ENCODE measurements at places on chromosomes 1 and 21.

- no peak for DNase-seq
Measured at GRCh38 chr1:115526900-115527299, 114.9 kb upstream of the VANGL1 start.

DNA sequence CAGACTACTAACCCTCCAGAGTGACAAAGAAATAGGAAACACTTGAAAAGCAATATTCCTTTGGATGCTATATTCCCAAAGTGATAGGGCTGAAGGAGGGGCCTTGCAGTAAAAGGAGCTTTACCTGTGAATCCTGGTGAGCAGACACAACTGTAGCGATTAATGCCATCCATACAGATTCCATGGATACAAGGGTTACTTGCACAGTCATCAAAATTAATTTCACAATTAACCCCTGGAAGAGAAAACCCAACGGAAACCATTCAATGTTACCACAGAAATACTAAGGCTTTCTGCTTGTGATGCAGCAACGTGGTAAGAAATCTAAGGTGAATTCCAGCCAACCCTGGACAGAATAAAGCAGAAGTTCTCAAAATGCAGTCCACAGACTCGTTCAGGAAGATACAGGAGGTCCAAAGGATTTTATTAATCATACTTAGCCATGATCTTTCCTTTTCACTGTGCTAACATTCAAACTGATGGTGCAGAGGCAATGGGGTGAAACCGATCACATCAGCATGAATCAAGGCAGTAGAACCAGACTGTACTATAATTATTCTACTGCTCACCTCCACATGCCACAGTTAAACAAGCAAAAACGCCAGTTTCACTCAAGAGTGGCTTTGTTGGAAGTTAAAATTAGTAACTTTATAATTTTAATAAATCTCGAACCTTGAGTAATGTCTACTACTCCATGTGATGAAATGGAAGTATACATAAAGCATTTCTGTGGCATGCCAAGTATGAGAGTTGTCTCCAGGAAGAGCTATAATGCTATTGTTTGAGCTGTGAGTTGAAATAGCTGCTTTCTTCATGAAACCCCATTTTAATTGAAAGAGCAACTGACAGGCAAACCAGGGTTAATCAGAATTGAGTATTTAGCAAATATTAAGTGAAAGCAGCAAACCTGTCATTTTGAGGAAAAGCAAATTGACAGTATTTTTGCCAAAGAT, 63.2 kb upstream of the ADAM30 start:
- no peak for DNase-seq

- DNase-seq: no peak
Measured at GRCh38 chr1:30801771-30802198, 44.2 kb upstream of the LAPTM5 start.

DNA sequence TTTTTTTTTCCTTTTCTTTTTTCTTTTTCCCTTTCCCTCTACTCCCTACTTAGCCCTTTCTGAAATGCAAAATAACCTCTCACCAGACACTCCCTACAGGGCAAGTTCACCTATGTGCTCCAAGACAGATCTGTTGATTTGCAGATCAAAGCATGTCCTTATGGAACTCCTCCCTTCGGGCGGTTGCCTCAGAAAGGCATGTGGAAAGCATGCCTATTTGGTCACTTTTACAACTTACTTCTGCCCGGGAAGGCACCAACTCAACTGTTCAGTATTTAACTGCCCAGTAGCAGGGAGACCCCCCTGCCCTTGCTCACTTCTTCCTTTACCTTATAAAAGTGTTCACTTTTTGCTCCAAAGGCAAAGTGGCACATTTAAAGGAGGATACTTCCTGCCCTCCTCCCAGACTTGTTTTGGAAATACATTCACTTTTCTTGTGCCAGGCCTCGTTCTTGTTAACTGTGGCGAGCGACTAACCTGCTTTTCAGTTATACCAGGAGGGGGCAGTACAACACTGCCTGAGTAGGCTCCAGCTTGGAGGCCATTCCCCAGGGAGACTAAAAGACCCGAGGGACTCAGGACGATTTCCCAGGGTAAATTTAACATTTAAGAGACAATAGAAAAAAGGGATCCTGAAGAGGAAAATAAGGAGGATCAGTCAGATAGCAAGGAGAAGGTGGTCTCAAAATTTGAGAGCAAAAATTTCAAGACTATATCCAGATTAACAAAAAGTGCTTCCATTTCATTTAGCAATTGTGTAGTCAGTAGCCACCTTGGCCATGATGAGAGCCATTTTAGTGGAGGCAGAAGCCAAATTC, 12.3 kb upstream of the SLAMF7 start:
- DNase-seq: no peak

GRCh38 chr21:33078907-33079582, 9.1 kb downstream of the OLIG1 start:
- DNase-seq: no peak

DNA sequence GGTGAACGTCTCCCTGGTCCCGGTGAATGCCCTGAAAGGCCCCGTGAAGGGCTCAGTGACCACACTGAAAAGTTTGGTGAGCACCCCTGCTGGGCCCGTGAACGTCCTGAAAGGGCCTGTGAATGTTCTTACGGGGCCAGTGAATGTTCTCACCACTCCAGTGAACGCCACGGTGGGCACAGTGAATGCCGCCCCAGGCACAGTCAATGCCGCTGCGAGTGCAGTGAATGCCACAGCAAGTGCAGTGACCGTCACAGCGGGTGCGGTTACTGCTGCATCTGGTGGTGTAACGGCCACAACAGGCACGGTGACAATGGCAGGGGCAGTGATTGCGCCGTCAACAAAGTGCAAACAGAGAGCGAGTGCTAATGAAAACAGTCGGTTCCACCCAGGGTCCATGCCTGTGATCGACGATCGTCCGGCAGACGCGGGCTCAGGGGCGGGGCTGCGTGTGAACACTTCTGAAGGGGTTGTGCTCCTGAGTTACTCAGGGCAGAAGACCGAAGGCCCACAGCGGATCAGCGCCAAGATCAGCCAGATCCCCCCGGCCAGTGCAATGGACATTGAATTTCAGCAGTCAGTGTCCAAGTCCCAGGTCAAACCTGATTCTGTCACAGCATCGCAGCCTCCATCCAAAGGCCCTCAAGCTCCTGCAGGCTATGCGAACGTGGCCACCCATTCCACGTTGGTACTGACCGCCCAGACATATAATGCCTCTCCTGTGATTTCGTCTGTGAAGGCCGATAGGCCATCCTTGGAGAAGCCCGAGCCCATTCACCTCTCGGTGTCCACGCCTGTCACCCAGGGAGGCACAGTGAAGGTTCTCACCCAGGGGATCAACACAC, 41.5 kb downstream of the ZBTB17 start:
- no peak for DNase-seq

DNA sequence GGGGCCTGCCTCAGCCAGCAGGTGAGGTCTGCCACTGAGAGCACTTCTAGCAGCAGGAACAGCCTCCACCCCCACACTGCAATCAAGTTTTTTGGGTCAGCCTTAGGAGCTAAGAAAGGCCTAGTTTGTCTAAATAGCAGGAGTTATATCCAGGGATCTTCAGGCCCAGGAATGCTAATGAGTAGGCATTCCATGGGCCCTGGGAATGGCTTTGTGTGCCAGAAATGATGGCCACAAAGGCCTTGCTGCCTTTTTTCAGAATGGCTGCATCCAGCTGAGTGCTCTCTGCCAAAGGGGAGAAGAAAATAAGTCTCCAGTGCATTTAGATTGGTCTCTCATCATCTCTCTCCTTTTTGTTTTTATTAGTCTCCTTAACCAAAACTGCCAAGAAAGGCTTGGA, 2.8 kb downstream of the MRTO4 start:
- no peak for DNase-seq

Data from esophagus squamous epithelium (tissue), 5 donors.